ENCODE measurements at places on chromosomes 2 and 18. TPM values are rescaled to one million over a fixed set of nuclear protein-coding genes. Genes with fewer than 3 reads are reported as not detected.

DNA sequence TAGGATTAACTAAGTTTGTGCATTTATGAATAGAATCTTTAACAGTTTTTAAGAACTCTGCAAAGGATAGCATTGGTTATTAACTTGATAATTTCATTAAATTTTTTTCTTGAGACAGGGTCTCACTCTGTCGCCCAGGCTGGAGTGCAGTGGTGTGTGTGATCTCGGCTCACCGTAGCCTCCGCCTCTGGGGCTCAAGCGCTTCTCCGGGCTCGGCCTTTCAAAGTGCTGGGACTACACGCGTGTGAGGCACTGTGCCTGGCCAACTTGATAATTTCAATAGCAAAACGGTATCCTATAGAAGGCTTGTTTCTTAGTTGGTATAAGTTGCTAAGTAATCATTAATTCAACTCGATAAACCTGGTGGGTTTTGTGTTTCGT is 38.0 kb downstream of the ADNP2 start:
- H3K27me3 ChIP-seq: no peaks in the 10 kb centered on the region
- H3K4me3 ChIP-seq: no peak overlapping the region
- no peak overlapping the region for H3K27ac ChIP-seq
- no peak for DNase-seq
- no peaks in the 10 kb centered on the region for H3K4me1 ChIP-seq

DNA sequence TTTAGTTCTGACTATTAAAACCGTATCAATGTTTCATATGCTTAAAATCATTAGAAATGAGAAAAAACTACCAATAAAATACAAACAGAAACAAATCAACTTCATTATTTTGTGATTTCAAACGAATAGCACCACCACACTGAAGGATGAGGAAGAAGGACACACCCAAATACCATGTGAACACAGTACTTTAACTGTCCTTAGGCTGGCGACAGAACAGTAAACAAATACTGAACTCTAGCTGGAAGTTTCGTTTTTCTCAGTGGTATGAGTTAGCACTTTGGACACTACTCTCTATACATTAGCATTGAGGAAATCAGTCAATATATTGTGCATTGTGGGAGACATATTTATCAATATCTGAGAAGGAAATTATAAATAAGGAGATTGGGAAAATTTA is 202.4 kb upstream of the AGAP1 start:
- H3K27ac ChIP-seq: no peak overlapping the region
- DNase-seq: no peak
- H3K4me1 ChIP-seq: no peaks in the 10 kb centered on the region
- H3K36me3 ChIP-seq: no peaks in the 10 kb centered on the region
- H3K4me3 ChIP-seq: no peak overlapping the region

GRCh38 chr18:74412116-74412880 is 44.8 kb downstream of the DIPK1C start:
- H3K27me3 ChIP-seq: no peaks in the 10 kb centered on the region
- no peaks in the 10 kb centered on the region for H3K36me3 ChIP-seq
- H3K4me3 ChIP-seq: no peak overlapping the region
- DNase-seq: no peak
- no peak overlapping the region for H3K27ac ChIP-seq

DNA sequence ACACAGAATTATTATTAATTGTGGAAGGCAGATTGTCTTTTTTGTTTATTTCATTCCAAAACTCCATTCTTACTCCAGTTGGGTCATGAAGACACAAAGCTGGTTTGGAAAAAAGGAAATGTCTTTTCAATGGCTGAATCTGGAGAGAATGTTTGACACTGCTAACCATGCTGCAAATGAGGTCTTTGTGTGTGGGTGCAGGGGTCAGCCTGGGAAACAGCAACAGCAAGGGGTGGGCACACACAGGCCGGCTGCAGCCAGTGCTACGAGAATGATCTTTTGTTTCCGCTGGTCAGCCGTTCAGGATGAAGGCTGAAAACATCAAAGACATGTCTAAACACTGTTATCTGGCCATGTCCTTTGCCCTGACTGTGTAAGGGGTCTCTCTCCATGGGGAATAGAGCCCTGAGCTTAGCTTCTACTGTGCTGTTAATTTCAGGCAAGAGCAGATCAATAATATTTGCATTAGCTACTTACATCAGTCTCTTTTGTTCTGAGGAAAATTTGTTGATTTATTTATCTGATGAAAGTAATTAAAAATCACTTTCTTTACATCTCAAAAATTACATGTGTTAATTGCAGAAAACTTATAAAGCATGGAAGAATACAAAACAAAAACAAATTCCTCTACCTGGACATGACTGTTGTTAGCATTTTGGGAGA is 33.3 kb upstream of the E2F6 start:
- no peak overlapping the region for H3K27ac ChIP-seq
- no peak for DNase-seq
- H3K4me3 ChIP-seq: no peak overlapping the region
- no peaks in the 10 kb centered on the region for H3K27me3 ChIP-seq
- peaks cover 2% of the 10 kb centered on the region for H3K4me1 ChIP-seq
- peaks cover 10% of the 10 kb centered on the region for H3K36me3 ChIP-seq

DNA sequence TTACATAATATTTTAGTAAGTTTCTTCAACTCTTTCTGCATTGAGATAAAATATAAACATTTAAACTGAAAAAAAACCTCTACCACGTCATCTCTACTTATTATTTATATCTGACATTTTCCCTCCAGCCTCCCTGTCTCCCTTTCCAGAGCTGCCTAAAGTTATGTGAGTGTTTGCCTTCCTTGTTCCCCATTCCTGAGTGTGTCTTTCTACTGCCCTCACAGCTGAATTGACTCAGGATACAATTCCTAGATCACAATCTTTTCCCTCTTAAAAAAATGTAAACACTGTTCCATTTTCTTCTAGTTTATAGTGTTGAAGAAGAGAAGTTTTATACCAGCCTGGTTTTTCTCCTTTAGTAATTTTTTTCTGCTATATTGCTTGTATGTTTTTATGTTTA is 5.3 kb downstream of the TRPM8 start:
- DNase-seq: no peak
- H3K36me3 ChIP-seq: no peaks in the 10 kb centered on the region
- H3K27me3 ChIP-seq: no peaks in the 10 kb centered on the region
- H3K27ac ChIP-seq: no peak overlapping the region
- H3K4me3 ChIP-seq: no peak overlapping the region
- no peaks in the 10 kb centered on the region for H3K4me1 ChIP-seq

DNA sequence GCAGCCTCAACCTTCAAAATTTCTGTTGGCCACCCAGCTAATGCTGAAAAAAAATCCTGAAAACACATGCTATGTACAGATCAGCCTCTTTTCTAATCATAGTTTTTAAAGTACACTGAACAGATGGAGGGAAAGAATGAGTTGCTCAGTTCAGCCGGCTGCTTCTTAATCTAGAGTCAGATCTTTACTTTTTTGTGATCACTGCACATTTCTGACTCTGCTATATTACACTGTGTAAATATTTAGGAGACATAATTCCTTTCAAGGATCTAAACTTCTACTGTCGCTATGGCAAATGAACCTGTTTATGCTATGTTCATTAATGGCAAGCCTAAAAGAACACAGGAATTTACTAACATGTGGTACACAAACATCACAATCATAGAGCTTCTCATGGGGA is 114.2 kb downstream of the SRBD1 start:
- H3K4me1 ChIP-seq: no peaks in the 10 kb centered on the region
- no peak overlapping the region for H3K27ac ChIP-seq

GRCh38 chr2:227748079-227748478 is 2.4 kb downstream of the SCYGR8 start:
- no peaks in the 10 kb centered on the region for H3K27me3 ChIP-seq
- H3K4me1 ChIP-seq: no peaks in the 10 kb centered on the region
- no peak overlapping the region for H3K4me3 ChIP-seq
- no peaks in the 10 kb centered on the region for H3K36me3 ChIP-seq
- DNase-seq: peak; percentile 73

DNA sequence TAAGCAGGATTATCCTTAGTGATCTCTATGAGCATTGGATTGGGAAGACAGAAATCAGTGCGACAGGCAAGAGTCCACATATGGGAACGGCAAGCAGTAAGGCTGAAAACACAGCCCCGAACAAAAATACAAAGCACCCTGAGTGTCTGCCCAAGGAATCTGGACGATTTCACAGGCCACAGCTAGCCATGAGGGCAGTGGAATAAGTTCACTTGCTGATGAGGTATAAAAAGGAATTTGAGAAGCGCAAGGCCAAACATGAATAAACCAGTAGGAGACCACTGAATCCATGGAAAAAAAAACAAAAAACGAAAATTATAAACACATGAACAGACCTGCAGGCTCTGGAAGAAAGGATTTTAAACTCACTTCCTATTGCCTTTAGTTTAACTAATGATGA is 24.3 kb downstream of the WDSUB1 start:
- no peak overlapping the region for H3K4me3 ChIP-seq
- H3K4me1 ChIP-seq: peaks cover 2% of the 10 kb centered on the region
- DNase-seq: no peak
- no peak overlapping the region for H3K27ac ChIP-seq
- no peaks in the 10 kb centered on the region for H3K36me3 ChIP-seq

GRCh38 chr2:28527196-28527595 is 31.3 kb downstream of the PLB1 start:
- no peaks in the 10 kb centered on the region for H3K4me1 ChIP-seq
- H3K27me3 ChIP-seq: no peaks in the 10 kb centered on the region
- H3K4me3 ChIP-seq: no peak overlapping the region
- H3K36me3 ChIP-seq: no peaks in the 10 kb centered on the region

GRCh38 chr2:17517481-17518211 is 594 bp downstream of the RAD51AP2 start:
- H3K4me1 ChIP-seq: no peaks in the 10 kb centered on the region
- no peaks in the 10 kb centered on the region for H3K36me3 ChIP-seq
- H3K27ac ChIP-seq: no peak overlapping the region
- DNase-seq: no peak
- no peaks in the 10 kb centered on the region for H3K27me3 ChIP-seq

GRCh38 chr2:110773401-110773921 is 41.1 kb downstream of the ACOXL start:
- DNase-seq: no peak
- H3K27ac ChIP-seq: no peak overlapping the region
- H3K4me3 ChIP-seq: no peak overlapping the region
- peaks cover 22% of the 10 kb centered on the region for H3K4me1 ChIP-seq
- H3K36me3 ChIP-seq: peaks cover 3% of the 10 kb centered on the region
- H3K27me3 ChIP-seq: no peaks in the 10 kb centered on the region

GRCh38 chr18:74429096-74429495 is 28.0 kb downstream of the DIPK1C start:
- H3K36me3 ChIP-seq: no peaks in the 10 kb centered on the region
- no peaks in the 10 kb centered on the region for H3K4me1 ChIP-seq
- H3K27me3 ChIP-seq: no peaks in the 10 kb centered on the region

Gene SLC5A7
- not detected for total RNA-seq

Gene PCGF1
- total RNA-seq: 23.8 TPM

Gene KCNS3
- total RNA-seq: 7.2 TPM

GRCh38 chr18:61948846-61949438 is 56.1 kb upstream of the RNF152 start:
- H3K27me3 ChIP-seq: no peaks in the 10 kb centered on the region
- no peak overlapping the region for H3K4me3 ChIP-seq
- no peak for DNase-seq
- no peaks in the 10 kb centered on the region for H3K36me3 ChIP-seq
- peaks cover 5% of the 10 kb centered on the region for H3K4me1 ChIP-seq

Gene STARD6
- total RNA-seq: not detected

Gene NT5DC4
- not detected for total RNA-seq

DNA sequence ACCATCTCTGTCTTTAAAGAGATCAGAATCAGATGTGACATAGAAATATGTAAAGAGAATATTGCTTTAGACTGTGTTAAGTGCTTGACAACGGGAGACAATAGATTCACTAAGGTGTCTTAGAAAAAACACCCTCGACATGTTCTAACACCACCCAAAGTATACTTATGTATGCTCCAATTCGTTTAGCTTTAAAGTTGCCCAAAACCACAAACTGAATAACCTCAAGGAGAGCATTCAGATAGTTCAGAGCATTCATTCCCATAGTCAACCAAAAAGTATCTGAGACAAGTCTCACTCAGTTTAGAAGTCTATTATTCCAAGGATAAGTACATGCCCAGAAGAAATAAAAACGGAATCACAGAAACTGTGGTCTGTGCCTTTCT is 96.4 kb downstream of the KYNU start:
- H3K27ac ChIP-seq: peak overlapping the region; percentile 97
- DNase-seq: no peak
- peaks cover 15% of the 10 kb centered on the region for H3K4me1 ChIP-seq
- no peaks in the 10 kb centered on the region for H3K27me3 ChIP-seq
- H3K36me3 ChIP-seq: peaks cover 13% of the 10 kb centered on the region

Gene CAVIN2
- total RNA-seq: not detected

Gene KCNK3
- total RNA-seq: not detected

Gene YIPF4
- total RNA-seq: 26.2 TPM

DNA sequence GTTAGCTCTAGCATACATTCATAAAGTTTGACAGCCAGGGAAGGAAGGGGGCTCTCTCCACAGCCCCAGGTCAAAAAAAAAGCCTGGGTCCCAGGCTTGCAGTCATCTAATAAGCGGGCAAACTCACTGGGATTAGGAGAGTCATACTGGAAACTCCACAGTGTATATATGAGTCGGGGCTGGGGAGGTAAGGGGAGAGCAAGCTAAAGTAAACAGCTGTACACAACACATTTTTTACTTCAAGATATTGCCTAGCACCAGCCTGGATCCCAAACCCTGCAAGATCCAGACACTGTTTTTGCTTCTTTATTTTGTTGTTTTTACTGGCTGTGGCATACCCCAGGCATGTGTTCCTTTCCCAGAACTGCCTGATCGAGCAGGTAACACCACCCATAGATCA is 291.3 kb upstream of the TANK start:
- no peak overlapping the region for H3K4me3 ChIP-seq
- H3K27me3 ChIP-seq: no peaks in the 10 kb centered on the region
- H3K27ac ChIP-seq: no peak overlapping the region
- DNase-seq: no peak

Gene C2orf78
- 0.09 TPM for total RNA-seq

Gene HDHD2
- total RNA-seq: 51.0 TPM

DNA sequence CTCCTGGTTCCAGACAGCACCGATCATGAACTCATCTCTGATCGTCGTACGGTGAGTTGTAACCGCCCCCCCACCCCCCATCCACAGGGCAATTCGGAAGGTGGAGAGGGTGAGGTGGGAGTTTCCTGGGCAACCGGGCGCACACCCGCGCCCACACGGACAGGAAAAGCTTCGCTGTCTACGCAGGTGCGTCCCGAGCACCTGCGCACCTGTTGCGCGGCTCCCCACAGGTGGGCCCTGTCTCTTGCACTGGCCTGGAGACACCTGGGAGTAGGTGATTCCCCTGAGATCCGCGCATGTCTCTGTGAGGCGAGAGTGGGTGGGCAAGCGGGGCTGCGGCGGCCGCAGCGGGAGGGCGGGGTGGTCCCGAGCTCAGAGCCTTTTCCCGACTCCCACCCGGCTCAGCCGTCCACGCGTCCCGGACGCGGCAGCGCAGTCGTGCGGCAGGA is 459 bp upstream of the ATP6V1C2 start:
- H3K27ac ChIP-seq: no peak overlapping the region
- H3K27me3 ChIP-seq: peaks cover 36% of the 10 kb centered on the region
- H3K36me3 ChIP-seq: no peaks in the 10 kb centered on the region
- no peaks in the 10 kb centered on the region for H3K4me1 ChIP-seq
- H3K4me3 ChIP-seq: peak overlapping the region; percentile 71

- H3K4me3 ChIP-seq: no peak overlapping the region
- H3K4me1 ChIP-seq: no peaks in the 10 kb centered on the region
- no peak overlapping the region for H3K27ac ChIP-seq
- H3K36me3 ChIP-seq: no peaks in the 10 kb centered on the region
- H3K27me3 ChIP-seq: no peaks in the 10 kb centered on the region
- DNase-seq: no peak
Measured at GRCh38 chr18:950882-951495, 46.3 kb downstream of the ADCYAP1 start.

Gene MOCOS
- 6.0 TPM for total RNA-seq
